Activated CD8-positive, alpha-beta memory T cell treated with anti-CD3 and anti-CD28 coated beads, Interleukin-2, amount 50 U/mL, for 48 hours (primary cell): ENCODE measurements at places on chromosomes 5 and 9.

GRCh38 chr9:29556317-29556716 is 1983.0 kb upstream of the C9orf72 start:
- no peak for DNase-seq

GRCh38 chr5:95901676-95902627 is 59.7 kb downstream of the ELL2 start:
- no peak for DNase-seq

GRCh38 chr5:121702682-121703081 is 149.0 kb upstream of the FTMT start:
- no peak for DNase-seq

GRCh38 chr5:1783216-1783554 is 16.5 kb downstream of the MRPL36 start:
- no peak for DNase-seq

- DNase-seq = no peak
Measured at GRCh38 chr9:128175726-128176125, 15.6 kb downstream of the CIZ1 start.

GRCh38 chr9:38644601-38645000 is 24.2 kb upstream of the ANKRD18A start:
- no peak for DNase-seq

- DNase-seq = no peak
Measured at GRCh38 chr5:8208307-8208706, 339.4 kb downstream of the MTRR start.
